ENCODE measurements at places on chromosomes 16 and 17.

GRCh38 chr16:80433623-80434022 lies 107.2 kb upstream of the DYNLRB2 start:
- no peak for DNase-seq

GRCh38 chr16:17567455-17567854 lies 96.7 kb upstream of the XYLT1 start:
- DNase-seq, result no peak

- no peak for DNase-seq
These were observed 2.5 kb upstream of the PER1 start for GRCh38 chr17:8154608-8155155.

DNA sequence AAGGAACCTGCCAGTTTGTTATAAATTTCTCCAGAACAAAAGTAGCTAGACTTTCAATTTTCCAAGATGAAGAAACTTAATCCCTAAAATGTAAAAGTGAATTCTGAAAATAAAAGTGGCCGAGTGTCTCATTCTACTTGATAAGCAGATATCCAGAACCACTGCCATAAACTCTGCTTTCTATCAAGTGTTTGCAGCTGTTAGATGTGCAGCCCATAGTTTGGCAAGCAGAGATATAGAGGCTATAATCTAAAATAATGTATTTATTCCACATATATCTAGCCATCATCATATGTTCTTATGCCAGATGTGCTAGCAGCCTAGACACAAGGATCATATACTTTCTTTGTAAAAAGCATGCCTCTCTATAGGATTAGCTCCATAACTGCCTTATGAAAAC lies 14.7 kb upstream of the FBXL20 start:
- DNase-seq, result no peak

DNA sequence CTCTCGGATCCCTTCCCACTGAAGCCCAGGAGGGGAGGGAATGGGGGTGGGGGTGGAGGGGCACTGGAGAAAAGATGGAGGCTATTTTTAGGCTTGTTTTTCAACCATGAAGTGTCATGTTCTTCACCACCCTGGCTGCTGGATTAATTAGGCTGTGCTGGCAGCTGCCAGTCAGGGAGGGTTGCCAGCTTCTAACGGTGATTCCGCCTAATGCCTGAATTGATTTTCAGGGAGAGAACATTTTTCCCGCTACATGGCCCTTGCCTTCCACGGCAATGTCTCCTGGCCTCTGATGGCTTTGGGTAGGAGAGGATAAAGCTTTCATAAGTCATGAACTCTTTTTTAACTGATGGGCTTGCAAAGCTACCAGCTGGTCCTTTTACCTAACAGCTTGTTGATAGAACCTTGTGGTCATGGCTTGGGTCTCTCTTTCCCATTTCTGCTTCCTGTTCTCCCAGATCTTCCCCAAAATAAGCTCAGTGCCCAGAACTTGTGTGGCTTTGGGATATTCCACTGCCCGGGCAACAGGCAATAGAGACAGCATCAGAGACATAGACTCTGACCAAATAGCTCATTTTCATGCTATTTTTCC lies 167.4 kb downstream of the PITPNC1 start:
- DNase-seq, result no peak

DNA sequence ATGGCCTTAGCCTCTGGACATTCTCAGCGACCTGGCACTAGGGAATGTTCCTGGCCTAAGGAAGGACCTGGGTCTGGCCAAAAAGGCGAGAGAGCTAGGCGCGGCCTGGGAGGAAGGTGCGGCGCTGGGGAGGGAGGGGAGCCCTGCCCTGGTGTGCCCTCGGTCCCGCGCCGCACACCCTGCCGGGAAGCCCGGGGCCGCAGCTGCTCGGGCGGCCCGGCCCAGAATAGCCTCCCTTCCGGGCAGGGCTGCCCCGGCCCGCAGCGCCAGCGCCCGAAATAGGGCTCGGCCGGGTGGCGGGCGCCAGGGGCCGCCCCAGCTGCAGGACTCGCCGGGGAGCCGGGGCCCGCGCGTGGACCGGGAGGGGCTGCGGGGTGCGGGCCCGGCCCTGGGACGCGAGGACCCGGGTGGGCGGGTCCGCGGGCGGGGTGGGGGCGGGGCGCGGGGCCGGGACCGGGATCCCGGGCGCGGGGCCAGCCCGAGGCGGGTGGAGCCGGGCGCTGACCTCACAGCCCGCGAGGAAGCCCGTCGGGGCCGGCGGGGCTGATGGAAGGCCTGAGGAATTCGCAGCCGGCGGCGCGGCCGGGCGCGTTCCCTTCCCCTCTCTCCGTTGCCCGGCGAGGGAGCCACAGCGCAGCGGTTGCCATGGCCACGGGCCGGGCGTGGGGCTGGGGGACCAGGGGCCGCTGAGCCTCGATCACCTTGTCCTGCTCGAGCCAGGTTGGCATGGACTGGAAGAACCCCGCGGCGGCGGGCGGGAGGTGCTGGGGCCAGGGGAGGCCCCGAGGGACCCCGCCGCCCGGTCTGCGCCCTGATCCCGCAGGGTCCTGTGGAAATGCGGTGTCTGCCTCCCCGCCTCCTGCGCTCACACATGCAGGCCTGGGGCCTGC lies 18.1 kb downstream of the SOCS3 start:
- DNase-seq, result no peak

DNA sequence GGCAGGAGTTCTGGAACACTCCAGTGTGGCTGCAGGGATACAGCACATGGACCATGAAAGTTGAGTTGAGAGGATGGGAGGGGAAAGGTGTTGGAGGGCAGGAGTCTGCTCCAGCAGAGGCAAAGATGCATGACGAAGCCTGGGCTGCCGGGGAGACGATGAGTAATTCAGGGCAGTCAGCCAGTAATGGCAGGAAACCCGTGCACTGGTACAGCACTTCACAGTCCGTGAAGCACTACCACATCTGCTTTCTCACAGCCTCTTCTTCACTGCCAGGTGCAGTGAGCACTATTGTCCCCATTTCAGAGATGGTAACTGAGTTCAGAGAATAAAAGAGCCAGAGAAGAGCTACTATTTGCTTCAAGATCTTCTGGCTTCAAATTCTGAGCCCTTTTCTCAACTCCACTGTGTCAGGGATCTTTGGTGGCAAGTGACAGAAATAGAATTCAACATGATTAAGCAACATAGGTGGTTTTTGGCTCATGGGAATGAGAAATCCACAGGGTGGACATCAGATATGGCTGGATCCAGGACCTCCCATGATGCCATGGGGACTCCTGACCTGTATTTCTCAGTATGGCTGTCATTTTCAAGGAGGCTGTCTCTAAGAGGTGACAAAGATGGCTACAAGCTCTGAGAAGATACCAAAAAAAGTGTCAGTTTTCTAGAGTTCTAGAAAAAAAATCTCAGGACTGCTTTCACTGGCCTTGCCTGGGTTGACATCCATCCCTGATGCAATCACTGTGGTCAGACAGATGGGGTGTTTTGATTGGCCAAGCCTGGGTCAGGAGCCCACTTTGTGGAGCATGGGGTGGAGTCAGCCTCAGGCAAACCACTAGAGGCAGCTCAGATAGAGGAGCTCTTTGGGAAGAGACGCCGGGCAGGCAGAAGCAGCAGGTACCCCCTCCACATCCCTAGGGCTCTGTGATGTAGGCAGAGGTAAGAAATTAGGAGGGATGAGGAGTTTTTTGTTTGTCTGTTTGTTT lies 24.7 kb downstream of the IL21R start:
- DNase-seq, result peak; percentile 61

DNA sequence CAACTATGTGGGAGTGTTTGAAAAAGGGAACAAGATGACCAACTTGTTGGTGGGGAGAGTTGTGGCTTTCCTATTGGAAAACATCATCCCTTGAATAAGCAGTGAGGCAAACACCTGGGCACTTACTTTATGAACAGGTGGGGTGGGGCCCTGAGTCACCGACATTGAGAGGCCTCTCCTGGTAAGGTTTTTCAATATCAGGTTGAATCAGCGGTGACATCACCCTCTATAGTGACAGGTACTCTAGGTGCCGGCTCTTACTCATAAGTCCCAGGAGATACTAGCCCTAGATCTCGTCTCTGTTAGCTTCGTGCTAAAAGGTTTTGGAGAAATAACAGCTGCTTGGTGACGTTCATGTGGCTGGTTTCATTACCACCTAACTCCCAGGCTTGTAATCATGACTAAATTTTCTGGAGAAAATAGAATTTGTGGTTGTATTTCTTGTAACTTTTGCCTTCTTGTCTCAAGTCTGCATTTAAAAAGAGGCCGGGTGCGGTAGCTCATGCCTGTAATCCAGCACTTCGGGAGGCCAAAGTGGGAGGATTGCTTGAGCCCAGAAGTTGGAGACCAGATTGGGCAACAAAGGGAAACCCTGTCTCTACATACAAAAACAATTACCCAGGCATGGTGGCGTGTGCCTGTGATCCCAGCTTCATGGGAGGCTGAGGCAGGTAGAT lies 19.3 kb downstream of the CDH1 start:
- peak; percentile 17 for DNase-seq

DNA sequence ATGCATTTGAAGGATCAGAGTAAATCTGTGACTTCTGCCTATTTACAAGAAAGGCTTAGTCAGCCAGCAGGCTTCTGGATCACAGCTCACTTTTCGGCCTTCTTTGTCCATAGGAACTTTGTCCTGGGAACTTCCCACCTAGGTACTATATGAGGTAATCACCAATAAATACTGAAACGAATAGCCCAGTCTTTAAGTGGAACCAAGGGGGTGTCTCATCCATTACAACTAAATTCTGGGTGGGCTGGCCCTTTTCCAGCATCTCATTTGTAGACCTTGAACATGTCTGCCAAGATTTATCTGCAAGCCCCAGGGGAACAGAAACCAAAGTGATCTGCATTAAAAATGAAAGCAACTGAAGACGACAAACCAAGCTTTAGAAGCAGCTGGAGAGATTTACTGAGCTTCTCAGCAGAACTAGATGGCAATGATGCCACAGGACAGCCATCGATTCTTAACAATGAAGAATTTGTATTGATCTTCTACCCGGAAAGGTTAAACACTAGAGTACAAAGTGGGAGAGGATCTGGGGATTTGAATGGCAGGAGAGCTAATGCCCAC lies 55.5 kb downstream of the SNX11 start:
- no peak for DNase-seq

DNA sequence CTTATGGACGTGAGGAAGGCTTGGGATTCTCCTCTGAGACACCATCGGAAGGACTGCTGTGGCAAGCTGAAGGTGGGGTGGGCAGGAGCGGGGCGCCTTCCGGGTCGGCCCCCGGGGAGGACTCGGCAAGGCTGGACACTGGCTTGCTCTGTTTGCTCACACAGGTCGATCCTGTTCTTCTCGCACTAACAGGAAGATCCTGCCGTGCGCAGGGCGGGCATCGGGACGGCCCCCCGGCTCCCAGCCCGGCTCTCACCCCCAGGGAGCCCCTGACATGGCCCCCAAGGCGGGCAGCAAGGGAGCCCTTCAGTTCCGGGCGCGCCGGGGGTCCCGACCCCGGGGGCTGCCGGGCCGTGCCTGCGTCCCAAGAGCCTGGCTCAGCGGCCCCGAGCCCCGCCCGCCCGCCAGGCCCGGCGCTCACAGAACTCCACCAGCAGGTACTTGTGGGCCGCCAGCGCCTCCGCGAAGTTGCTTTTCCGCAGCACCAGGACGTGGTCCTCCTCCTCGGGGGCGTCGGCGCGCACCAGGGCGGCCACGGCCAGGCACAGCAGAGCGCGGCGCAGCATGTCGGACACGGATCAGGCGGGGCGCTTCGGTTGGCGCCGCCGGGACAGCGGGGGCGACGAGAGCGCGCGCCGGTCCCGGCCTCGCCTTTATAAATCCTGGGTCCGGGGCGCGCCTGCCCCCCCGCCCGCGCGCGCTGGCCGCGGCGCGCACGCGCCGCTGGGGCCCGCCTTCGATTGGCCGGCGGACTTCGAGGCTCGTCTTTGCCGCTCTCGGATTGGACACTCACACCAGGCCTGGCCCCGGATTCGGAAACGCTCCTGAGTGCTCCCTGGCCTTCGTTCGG lies at the start of gene P4HB:
P4HB (minus strand) TSS at position 630 of the 850 bp plus-strand sequence; CDS start at position 566, 64 bp downstream.
- no peak for DNase-seq

DNA sequence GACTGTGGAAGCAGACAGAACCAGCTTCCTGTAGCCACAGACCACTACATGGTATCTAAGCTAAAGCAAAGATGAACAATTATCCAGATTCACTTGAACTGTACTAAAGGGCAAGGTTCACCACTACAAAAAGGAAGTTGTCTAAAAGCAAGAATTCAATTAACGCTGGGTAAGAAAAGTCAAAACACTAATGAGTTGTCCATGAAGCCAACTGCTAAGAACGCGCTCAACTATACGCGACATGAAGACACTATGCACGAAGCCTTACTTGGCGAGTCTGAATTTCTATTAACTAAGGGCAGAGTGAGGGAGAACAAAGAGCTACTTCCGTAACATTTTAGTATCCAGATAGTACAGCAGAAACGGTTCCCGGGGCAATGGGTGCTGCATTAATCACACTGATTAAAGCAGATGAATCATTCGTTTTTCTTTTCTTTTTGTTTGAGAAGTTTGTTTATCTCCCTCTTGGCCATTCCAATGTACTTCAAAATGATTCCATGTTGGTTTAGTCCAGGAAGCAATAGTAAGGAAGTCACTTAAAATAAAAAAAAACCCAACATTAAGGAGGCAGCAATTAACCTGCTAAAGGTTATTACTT lies 2.8 kb upstream of the RPS15A start:
- no peak for DNase-seq

GRCh38 chr16:56617212-56618085 lies 8.1 kb upstream of the MT1E start:
- no peak for DNase-seq

- no peak for DNase-seq
These were observed 19.6 kb downstream of the SPIRE2 start for GRCh38 chr16:89847940-89848297.

GRCh38 chr16:74296432-74297144 lies at the start of gene PSMD7:
TSS of gene PSMD7 (plus strand) at chr16:74296814. CDS start at chr16:74296915, 101 bp downstream.
- peak; percentile 78 for DNase-seq

- no peak for DNase-seq
These were observed 3.9 kb upstream of the ALDH3A2 start for GRCh38 chr17:19644493-19645210.

DNA sequence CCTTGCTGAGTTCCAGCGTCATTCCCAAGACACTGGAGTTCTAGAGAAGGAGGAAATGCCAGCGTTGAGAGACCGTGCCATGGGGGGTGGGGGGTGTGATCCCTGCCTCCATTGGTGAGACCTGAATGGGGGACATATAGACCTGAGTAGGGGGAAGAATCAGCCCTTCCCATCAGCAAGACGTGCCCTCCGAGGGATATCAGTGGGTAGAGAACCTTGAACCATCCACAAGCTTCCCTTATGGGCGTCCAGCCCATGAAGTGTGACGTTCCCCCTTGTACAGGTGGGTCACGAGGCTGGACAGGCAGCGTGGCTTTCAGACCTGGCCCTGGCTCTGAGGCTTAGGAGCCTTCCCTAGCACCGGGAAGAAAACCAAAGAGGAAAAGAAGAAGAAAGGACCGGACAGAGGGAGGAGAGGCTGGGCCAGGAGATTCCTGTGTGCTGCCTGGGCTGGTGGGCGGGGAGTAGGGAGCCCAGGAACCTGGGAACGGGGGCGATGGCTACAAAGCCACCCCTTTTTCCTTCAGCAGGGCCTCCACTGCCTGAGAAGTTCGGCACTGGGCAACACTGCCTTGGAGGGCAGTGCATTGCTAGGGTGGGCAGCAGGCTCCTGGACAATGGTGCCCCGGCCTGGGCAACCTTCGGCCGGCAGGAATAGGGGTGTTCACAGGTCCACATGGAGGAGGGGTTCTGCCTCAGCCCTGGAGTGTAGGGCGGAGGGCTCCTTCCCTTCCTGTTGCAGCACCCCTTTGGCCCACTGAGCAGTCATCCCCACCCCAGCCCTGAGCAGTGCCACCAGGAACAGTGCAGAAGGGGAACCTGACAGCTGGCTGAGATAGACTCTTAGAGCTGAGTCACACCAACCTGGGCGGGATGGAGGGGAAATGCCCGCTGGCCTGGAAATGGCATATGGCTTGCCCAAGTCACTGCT lies 7.2 kb downstream of the RAB11FIP4 start:
- no peak for DNase-seq

GRCh38 chr16:12723681-12724080 lies 80.0 kb downstream of the CPPED1 start:
- no peak for DNase-seq
